ENCODE measurements at places on chromosomes 3 and 15.
A peak's percentile ranks its signal among the peaks of the same experiment; 100 is the strongest.

- no peak for DNase-seq
Observed at GRCh38 chr15:44385344-44385942, 42.0 kb upstream of the CTDSPL2 start.

- no peak for DNase-seq
Observed at GRCh38 chr3:173109143-173109542, 31.9 kb downstream of the SPATA16 start.

GRCh38 chr3:193389335-193389734 lies 10.8 kb upstream of the ATP13A5 start:
- no peak for DNase-seq

GRCh38 chr3:171797873-171798272 lies 12.4 kb downstream of the PLD1 start:
- DNase-seq = no peak

- no peak for DNase-seq
Observed at GRCh38 chr3:193086681-193087080, 154.3 kb upstream of the PLAAT1 start.

GRCh38 chr3:172208586-172209332 lies 169.4 kb downstream of the FNDC3B start:
- no peak for DNase-seq

GRCh38 chr15:81007428-81008064 lies 6.8 kb downstream of the TLNRD1 start:
- no peak for DNase-seq

DNA sequence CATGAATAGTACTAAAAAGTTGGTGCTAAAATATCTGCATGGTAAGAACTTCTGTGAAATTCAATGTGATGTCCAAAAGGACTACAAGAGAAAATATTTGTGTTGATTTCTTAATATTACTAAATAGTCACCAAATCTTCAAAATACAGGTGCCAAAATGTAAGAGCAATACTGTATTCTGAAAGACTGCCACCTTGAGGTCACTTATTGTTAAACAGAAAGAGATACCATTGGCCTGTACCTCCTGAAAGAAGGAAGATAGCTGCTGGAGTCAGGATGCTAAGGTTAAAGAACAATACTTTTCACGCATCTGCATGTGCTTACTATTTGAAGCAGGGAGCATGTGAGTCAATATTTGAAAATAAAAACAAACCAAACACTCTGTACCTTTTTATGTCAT lies 72.0 kb upstream of the LSAMP start:
- no peak for DNase-seq

DNA sequence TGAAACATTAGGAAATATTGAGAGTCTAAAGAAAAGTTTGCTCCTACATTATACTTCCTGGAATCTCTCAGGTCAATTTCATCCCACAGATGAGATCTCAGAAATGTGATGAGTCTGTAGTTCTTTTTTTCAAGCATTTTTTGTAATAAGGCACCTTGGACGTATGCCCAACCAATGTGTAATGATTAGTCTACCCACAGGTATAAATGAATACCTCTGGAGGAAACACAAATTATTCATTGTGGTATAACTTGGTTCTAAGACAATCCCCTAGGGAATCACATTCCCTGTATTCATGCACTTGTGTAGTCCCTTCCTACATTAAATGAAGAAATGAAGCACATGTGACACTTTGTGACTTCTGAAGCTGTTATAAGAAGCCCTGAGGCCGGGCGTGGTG lies 596.2 kb upstream of the UBE2E2 start:
- DNase-seq = no peak

GRCh38 chr3:144127014-144127413 lies 155.4 kb downstream of the DIPK2A start:
- no peak for DNase-seq

- no peak for DNase-seq
Observed at GRCh38 chr15:42595626-42596240, 20.3 kb downstream of the STARD9 start.

DNA sequence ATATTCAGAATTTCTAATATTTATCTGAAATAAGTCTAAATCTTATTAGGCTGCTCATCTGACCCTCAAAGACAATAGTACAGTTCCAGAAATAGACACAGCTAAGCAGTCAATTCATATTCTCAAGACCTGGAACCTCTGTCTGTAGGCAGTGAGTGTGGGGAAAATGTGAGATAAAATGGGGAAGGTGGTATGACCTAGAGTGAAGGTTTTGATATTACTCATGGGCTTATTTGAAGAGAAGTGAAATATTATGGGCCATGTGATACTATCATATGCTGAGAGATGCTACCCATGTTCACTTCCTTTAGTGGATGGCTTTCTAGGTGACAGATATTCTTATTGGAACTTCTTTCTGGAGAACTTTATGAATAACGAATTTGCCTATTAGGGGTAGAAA lies 33.5 kb downstream of the TGFBR2 start:
- DNase-seq = no peak

GRCh38 chr15:67480741-67481140 lies 40.2 kb upstream of the C15orf61 start:
- no peak for DNase-seq

DNA sequence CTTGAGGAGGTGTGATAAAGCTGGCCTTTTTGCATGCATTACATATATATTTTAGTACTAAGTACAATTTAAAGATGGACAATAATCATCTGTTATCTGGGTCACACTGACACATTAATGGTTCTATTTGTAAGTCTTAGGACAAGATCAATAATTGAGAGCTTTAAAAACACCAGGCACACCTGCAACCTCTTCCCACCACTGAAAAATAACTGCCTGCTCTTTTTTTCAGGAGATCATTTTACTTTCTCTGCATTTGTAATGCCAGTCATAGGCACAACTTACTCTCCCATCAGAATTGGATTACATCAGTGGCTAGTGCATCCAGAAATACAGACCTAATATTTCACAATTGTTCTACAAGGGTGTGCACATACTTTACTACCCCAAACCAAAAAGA lies 149.8 kb downstream of the MECOM start:
- DNase-seq = no peak

- DNase-seq = no peak
Observed at GRCh38 chr3:174268586-174268985, 590.5 kb upstream of the NAALADL2 start.

- peak; percentile 67 for DNase-seq
Observed at GRCh38 chr3:18295171-18295920, 129.8 kb downstream of the SATB1 start.

GRCh38 chr15:70376929-70377691 lies 279.4 kb upstream of the TLE3 start:
- no peak for DNase-seq

DNA sequence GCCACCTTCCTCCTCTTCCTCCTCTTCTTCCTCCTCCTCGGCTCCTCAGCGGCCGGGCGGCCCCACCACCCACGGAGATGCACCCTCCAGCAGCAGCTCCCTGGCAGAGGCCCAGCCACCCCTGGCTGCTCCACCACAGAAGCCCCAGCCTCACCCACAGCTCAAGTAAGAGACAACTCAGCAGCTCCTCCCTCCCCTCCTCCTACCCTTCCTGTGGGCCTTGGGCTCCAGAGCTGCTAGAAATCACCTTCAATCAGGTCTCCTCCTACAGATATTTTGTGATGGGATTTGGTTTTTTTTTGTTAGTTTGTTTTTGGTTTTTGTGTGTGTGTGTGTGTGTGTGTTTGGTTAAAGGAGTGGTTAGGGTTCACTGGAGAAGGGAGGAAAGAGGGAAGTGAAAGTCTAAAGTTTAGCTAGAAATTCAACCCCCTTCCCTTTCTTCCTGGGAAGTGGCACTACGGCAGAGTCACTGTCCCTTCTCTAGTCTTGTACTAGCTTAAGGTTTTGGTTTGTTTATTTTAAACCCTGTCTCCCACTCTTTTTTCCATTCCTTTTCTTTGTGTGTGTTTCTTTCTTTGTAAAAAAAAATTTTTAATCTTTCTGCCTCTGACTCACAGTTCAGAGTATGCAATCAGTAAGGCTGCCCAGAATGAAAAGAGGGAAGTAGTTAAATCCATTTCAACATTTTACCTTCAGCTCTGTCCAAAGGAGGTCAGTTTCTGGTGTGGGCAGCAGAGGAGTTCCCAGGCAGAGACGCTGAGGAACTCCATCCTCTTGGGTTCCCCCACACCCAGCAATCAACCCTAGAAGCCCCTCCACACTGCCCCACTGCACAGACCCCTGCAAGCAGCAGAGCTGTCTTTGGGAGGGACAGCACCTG lies 29.0 kb upstream of the TIMP4 start:
- peak; percentile 50 for DNase-seq

DNA sequence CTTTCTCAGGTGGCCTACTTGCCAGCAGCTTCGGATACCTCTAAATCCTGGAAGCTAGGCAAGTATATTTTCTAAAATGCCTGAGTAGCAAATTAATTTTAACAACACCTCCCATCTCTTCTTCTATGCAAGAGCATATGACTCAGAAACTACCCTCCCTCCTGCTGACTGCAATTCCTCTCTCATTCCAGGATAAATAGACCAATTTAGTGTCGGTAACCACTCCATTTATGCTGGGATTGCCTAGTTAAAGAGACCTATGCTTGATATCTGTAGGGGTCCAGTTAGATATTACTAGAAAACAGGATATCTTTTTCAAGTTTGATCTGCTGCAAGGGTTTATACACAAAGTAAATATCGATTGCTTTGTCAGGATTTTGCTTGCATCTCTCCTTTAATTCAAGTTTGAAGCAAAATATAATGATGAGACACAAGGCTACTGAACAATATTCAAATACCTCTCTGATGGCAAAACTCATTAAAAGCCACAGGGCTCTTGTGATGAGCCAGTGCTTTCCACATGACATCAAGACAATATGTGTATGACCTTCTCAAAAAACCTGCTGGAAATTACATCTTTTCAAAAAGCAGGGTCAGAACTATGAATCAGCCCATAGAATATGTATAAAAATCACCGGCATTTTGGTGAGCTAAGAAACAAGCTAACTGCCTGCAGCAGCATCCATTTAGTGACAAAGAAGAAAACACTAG lies 491.6 kb upstream of the NECTIN3 start:
- no peak for DNase-seq

DNA sequence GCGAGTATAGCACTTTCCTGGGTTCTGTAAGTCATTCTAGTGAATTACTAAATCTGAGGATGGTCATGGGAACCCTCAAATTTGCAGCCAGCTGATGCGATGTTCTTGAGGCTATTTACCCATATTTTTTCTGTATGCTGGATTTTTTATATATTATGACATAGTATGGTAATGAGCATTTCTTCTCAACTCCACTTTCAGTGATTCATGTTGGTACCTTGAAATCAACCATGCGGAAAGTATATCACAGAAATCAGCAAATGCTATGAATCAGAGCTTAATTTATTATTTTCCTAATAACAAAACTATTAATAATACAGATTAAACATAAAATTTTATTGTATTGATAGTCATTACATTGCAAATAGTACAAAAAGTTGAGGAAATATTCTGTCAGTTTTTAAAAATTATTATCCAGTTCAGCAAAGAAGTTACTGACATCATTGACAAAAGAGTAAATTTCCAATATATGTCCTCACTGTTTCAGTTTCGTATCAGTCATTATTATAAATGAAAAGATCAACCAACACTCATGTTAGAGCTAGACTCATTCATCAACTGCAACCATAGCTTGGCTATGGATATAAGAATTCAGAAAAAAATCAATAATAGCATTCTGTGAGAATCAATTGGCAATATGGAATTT lies 164.3 kb upstream of the SETMAR start:
- no peak for DNase-seq

DNA sequence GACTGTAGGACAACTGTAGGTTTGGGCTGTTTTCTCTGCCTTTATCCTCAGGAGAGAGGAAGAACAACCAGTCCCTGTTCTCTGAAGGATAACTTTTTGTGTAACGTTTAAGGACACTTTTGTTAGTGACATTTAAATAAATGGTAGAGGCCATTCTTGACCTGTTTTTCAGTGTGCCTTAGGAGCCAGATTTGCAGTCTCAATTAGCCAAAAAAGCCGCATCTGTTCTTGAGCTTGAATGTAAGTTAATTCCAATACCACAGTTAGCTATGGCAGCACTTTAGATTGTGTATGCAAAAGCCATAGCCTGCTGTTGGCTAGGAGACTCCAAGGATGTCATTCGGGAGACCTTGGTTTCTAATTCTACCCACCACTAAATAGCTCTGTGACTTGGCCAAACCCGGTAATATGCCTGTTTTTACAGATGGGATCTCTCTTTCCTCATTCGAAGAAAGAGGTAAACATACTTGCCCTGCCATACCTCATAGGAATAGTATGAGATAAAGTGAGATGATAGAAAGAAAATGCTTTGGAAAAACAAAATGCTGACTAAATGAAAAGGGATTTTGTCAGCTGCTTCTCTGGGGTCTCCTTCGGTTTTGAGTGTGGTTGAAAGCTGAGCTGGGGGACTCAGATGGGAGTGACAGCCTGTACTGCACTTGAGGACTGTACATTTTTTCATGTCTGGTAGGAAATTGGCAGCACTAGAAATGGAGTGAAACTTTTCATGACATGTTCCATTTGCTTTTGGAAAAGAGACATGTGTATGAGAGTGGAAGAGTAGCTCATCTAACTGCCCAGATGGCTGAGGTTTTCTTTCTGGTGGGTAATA lies 57.3 kb upstream of the ROPN1 start:
- no peak for DNase-seq

GRCh38 chr3:195808741-195809290 lies 2.9 kb downstream of the MUC4 start:
- DNase-seq = no peak

DNA sequence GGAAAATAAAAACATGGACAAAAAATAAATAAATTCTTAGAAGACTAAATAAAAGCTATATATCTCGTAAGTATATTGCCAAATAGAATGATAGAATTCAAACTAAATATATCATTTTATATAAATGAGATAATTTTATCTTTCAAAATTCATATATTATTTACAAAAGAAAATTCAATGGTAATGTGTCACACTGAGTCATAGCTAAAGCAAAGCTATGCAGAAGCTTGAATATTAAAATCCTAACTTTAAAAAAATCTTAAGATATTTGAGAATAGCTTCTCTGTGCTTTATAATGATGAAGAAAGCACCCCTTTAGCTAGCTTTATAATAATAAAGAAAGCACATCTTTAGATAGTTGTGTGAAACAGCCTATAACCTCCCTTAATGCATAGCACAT lies 1010.8 kb downstream of the OTOL1 start:
- DNase-seq = no peak

GRCh38 chr3:4552811-4553210 lies 59.7 kb downstream of the ITPR1 start:
- no peak for DNase-seq

DNA sequence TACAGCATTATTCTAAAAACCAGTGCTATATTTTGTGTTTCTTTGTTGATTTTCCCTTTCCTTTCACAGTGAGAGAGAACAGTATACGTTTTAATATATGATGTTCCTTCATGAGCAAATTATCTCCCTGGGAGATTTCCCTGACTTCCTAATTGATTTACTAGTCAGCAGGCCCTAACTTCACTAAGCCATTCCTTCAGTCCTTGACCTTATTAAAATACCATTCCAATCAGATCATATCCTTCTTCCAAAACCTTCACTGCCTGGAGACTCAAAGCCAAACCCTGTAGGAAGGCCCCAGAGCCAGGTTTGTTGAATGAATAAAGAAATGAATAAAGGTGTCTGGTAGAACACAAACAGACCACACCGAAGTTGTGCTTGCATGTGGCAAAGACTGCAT lies 43.8 kb upstream of the ARHGEF3 start:
- no peak for DNase-seq

GRCh38 chr3:124927574-124928045 lies 6.9 kb downstream of the MUC13 start:
- DNase-seq = no peak
